WTC11 (cell line): ENCODE measurements at places on chromosomes 5 and 9.

DNA sequence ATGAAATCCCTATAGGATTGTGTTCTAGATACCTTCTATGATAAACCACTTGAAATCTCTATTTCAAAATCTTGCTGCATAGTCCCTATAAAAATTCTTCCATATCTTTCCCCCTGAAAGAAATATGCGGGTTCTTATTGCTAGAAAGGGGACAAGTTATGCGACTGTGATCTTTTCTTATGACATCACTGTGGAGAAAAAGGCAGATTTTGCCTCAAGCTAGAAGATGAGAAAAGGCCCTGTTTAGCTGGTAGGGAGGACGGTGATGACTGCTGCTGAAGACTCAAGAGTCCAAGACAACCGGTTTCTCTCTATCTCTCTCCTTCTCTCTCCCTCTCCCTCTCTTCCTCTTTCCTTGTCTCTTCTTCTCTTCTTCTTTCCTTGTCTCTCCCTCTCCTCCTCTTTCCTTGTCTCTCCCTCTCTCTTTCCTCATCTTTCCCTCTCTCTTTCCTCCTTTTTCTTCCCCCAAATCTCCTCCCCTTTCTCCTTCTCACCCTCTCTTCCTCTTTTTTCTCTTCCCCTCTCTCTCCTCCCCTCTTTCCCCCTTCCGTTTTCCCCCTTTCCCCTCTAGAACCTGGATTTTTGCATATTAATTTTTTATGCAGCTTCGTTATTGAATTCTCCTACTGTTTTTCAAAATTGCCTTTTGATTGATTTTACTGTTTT is 5.3 kb downstream of the OR2S2 start:
- DNase-seq: no peak

DNA sequence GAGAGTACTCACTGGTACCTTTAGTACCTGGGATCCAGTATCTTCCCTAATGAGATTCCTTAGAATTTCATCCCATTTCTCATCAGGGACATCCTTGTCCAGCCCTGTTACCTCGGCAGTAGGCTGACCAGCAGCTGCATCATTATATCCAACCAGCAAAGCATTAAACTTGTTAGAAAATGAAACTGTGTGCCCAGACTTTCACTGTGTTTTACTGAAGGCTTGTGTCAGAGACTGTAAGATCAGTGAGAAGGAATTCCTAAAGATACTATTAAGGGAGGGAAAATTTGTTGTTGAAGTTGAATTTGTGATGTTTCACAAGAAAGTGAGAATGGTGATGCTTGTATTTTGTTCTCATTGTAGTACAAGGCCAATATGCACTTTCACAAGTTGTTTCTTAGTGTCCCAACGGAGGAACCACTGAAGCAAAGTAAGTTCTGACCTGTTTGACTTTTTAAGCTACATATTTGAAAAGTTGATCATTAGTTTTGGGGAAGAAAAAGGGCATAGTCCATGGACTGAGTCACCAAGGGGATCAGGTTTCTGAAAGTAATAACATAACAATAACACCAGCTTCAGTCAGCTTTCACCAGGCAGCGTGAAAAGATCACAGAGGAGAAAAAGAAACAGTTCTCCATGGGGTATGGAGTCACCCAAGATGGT is 48.8 kb downstream of the GRAMD2B start:
- DNase-seq: no peak

GRCh38 chr9:16102154-16102553 is 549.3 kb downstream of the CCDC171 start:
- DNase-seq: no peak

DNA sequence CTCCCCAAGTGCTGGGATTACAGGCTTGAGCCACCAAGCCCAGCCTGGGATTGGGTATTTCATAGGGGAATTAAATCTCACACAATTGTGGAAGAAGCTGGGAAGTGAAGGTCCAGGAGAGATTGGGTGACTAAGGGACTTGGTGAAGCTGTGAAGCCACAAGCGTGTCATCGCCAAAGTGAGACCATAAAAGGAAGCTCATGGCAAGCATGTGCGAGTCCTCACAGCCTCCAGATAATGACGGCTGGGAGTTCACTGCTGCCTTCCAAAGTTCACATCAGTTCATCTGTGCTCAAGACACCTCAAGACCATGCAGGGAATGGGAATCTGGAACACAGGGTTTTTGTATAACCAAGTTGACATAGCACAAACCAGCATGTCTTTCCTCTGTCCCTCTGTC is 210.6 kb downstream of the MARCHF11 start:
- DNase-seq: no peak

- no peak for DNase-seq
These were observed 122.6 kb downstream of the RASEF start for GRCh38 chr9:82940376-82940775.

- no peak for DNase-seq
These were observed 258.3 kb upstream of the NR4A3 start for GRCh38 chr9:99563364-99563763.

DNA sequence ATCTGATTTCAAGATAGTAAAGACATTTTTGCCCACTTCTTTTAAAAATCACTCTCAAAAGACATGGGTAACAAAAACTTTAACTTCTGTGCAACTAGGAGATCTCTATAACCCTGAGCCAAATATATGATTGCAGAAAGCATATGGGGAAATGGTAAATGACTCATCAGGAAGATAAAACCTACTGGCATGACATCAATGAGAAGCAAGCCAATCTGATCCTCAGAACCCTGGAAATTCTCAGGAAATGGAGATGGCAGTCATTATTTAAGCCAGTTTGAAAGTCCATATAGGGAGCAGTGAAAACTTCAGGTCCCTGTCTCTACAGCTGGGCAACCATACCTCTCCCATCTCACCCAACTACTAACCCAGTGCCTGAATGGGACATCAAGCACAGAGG is 249.7 kb upstream of the NREP start:
- DNase-seq: no peak

DNA sequence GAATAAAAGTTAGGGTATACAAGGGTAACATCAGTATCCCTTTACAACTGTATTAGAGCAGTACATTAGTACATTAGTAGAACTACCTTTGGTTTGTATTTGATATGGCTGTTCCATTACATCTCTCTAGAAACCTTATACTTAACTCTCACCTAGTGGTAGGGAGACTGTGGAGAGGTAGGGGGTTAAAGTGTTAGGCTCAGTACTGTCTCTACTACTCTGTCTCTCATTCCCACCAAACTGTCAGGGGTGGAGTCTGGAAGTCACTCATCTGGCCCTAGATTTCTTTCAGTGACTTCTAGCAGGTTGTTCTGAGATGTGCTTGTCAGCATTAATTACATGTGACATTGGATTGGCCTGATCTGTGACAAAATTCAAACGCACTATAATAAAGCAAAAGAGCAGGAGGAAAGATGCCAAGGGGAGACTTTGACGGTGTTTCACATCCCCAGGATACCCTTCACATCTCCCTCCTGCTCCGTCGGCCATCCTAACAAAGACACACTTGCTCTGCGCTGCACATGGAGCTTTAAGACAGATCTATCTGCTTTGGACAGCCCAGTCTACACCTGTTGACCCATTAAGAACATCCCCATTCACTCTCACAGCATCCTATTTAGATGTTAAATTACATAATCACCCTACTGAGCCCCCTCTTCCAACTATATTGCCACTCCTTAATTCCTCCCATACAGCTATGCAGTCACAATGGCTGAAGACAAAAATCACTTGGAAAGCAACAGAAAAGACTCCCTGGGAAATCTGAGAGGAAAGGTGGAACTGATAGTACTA is 1043.0 kb upstream of the DMAC1 start:
- DNase-seq: no peak

- DNase-seq: no peak
These were observed 40.2 kb upstream of the EXOC3 start for GRCh38 chr5:402615-403359.

DNA sequence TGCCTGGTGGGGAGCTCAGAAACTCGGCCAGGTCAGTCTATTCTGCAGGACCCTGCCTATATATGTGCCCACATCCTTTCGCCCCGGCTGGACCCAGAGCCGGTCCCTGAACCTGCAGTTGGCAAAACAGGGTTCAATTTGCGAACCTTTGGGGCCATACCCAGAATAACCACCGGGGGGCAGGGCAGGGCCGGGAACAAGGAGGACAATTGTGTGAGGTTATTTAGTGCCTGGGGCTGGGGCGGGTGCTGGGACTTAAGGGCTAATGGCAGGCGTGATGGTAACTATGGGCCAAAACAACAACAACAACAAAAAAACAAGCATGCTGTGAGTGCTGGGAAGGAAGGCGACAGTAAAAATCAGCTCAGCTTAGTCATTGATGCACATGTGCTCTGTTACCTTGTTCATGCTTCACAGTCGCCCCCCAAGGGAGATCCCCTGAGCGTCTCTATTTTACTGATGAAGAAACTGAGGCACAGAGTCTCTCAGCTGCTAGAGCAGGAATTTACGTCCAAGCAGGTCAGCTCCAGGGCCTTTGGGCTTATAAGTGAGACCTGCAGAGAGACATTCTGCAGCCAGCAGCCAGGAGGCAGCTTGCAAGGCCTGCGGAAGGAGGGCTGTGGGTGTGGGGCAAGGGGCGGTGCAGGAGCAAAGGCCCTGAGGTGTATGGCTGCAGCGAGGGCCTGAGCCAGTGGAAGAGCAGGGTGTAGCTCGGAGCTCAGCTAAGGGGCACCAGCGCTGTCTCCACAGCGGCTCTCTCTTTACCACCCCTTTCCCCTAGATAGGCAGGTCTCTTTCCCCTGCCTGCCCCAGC is 106.0 kb downstream of the PHF2 start:
- peak; percentile 94 for DNase-seq

- DNase-seq: no peak
These were observed 6.2 kb upstream of the TNFSF8 start for GRCh38 chr9:114936581-114936980.

GRCh38 chr5:1110307-1111240 is 1.3 kb downstream of the SLC12A7 start:
- no peak for DNase-seq

DNA sequence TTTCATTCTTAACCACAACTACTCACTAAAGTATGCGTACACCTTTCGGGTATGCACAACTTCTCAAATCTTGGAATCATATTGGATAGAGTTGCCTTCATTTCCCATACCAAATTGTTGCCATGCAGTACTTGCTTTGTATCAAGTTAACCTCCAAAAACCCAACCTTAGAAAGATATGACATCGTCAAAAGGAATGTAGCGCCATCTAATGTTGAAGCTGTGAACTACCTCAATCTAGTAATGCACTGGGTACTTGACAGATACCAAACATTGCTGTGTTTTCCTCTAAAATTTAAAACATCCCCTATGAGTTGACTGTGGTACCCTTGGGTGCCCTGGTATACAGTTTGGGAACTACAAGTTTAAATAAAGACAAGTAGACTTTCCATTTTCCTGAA is 318.4 kb downstream of the ARL15 start:
- DNase-seq: no peak

DNA sequence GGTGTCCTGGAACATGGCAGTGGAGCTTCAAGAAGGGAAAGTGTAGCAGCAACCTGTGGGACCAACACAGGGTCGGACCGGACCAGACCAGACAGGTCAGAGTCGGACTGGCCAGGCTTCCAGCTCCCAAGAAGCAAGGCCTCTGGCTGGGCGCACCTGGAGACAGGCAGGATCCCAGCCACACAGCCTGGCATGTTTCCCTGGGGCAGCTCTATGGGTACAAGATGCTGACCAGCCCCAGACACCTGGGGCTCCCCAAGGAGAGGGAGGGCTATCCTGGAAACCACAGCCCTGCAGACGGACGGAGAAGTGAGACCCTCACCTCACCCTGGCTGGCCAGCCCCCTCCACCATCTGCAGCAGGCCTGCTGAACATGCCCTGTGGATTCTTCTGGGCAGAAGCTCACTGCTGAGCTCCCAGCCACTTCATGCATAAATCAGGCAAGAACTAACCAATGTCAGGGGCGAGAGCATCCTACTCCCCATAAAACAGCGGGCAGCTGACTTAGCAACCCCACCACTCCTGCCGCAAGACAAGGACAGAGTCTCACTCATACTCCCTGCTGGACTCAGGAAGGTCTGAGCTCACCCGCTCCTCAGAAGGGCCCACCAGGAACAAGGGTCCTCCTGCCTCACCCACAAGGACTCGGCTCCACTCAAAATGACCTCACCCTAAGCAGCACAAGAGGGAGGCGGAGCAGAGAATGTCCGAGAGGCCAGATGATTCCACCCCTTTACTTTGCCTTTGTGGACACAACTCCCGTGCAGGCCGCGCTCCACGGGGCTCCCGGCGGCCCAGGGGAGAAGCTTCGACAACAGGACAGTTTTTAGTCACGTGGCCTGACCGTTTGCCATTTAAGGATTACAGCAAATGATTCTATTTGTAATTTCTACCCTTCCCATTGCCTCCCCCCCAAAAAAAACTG is 2.9 kb upstream of the DPH7 start:
- DNase-seq: no peak

DNA sequence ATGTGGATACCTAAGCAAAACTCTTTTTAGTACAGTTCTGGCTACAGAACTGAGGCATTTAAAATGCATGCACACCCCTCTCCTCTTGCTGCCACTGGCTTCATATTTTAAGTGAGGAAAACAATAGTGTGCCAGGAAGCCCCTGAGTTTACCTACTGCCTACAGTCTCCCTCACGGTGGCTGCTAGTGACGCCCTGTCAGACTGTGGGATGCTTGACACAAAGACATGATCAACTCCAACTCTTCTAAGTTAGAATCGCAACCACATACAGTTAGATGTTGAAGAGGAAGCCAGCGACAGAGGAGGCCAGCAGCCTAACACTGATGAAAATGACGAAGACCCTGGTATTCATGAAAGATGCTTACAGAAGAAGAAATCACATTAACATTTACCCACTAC is 1.3 kb downstream of the SEC16A start:
- no peak for DNase-seq

GRCh38 chr5:58545912-58546311 is 37.0 kb upstream of the RAB3C start:
- no peak for DNase-seq

GRCh38 chr9:14992081-14992480 is 81.9 kb upstream of the FREM1 start:
- no peak for DNase-seq

- peak; percentile 75 for DNase-seq
These were observed 517 bp downstream of the KCNN2 start for GRCh38 chr5:114362197-114362976.

DNA sequence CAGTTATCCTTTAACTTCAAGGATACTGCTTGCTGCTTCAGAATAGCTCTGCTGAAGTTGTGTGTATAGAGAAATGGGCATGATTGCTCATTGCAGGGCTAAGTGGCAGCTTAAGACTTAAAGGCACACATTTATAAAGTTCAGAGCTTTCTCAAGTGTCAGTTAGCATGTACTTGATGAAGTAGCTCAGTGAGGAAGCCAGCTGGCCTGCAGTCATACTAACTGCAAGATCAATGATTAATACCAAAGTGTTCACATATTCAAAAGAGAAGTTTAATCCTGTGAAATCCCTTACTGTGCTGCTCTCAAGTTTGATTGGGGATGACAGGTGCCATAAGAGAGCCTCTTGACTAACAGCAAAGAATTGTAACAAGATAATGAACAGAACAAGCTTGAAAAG is 483.4 kb upstream of the NUDT12 start:
- no peak for DNase-seq

DNA sequence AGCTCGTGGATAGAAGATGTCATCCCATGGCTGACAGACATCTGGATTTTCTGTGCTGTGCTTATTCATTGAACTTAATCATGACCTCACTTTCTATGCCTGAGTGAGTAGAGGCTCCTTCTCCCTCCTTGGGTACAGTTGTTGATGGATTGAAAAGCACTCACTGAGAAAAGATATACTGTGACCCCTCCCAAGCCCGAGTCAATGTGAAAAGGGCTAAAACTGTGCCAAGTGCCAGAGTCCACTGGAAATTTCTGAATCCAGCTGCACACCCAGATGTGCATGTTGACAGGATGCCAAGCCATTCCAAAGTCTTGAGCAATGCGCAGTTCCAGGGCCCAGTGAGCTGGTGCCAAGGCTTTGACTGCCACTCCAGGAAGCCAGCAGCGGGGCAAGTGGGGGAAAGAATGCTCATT is 473.0 kb downstream of the NTRK2 start:
- DNase-seq: no peak

- peak; percentile 91 for DNase-seq
These were observed at the start of gene ZNF354B for GRCh38 chr5:178859625-178860521. Gene ZNF354B, plus strand, starts transcription at chr5:178859953. Its CDS starts 1,095 bp downstream, at chr5:178861048.
